ENCODE measurements at places on chromosomes 5 and 9.
A peak's percentile ranks its signal among the peaks of the same experiment; 100 is the strongest.

- peak; percentile 17 for DNase-seq
Measured at GRCh38 chr9:37639109-37639762, 11.5 kb upstream of the FRMPD1 start.

GRCh38 chr9:6630502-6631206 is 14.9 kb downstream of the GLDC start:
- no peak for DNase-seq

DNA sequence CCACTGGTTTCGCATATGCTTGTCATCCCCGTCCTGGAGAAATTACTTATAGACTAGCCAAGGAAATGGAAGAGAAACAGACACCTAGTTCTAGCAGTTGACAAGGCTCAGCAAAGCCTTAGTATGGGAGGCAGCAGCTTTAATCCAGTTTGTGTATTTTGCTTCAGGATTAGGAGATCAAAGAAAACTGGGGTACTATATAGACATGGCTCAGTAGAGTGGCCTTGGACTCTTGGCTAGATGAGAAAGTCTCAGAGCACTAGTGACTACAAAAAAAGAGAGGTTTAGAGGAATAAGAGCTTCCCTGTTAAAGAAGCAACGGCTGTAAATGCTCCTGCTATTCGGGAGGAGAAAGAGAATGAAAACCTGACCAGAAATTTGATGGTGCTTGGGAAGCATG is 349.1 kb downstream of the CTNND2 start:
- no peak for DNase-seq

- no peak for DNase-seq
Measured at GRCh38 chr5:154686490-154686889, 68.7 kb upstream of the LARP1 start.

DNA sequence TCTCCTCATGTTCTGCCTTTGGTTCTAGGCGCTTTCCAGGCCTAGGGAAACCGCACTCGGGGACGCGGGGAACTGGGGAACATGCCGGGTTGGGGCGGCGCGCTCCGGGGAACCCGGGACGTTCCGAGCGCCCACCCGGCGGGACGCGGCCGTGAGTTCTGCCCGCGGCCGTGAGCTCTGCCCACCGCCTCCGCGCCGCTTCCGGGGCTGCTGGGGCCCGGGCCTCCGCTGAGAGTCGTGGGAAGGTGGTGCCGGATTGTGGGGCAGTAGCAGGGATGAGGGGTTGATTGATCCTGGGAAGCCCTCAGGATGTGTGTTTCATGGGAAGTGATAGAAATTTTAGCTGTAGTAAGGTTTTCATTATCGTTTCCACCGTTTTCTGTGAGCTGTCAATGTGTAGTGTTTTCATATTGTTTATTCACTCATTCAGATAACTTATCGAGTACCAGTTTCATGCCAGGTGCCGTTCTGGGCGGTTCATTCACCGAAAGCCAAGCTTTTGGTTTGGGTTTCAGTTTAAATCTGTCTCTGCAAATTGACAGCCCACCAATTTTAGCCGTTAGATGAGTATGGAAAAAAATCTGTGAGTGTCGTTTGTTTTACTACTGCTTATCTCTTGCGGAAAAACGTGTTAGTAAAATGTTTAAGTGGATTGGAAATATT is 657 bp downstream of the MTRR start:
- no peak for DNase-seq

- peak; percentile 80 for DNase-seq
Measured at GRCh38 chr9:101311758-101312420, 72.9 kb downstream of the BAAT start.

GRCh38 chr5:177442066-177442826 is 4.4 kb upstream of the PRR7 start:
- no peak for DNase-seq

- no peak for DNase-seq
Measured at GRCh38 chr5:154364771-154365170, 81.0 kb upstream of the SAP30L start.

- no peak for DNase-seq
Measured at GRCh38 chr5:11420969-11421368, 483.3 kb downstream of the CTNND2 start.

GRCh38 chr5:73204332-73204731 is 31.3 kb downstream of the TMEM174 start:
- no peak for DNase-seq

- DNase-seq = no peak
Measured at GRCh38 chr5:123425431-123425830, 2.2 kb upstream of the CEP120 start.

- no peak for DNase-seq
Measured at GRCh38 chr9:16552252-16552651, 318.2 kb downstream of the BNC2 start.

GRCh38 chr5:74075501-74076484 is 449.8 kb downstream of the ARHGEF28 start:
- DNase-seq = no peak

- no peak for DNase-seq
Measured at GRCh38 chr5:1511651-1512540, 11.9 kb downstream of the LPCAT1 start.

- no peak for DNase-seq
Measured at GRCh38 chr9:37668116-37668601, 17.4 kb downstream of the FRMPD1 start.

GRCh38 chr5:112331892-112332291 is 87.2 kb downstream of the EPB41L4A start:
- no peak for DNase-seq

GRCh38 chr5:6279607-6280006 is 98.7 kb downstream of the MED10 start:
- DNase-seq = no peak

GRCh38 chr5:73204733-73205132 is 31.7 kb downstream of the TMEM174 start:
- no peak for DNase-seq

- no peak for DNase-seq
Measured at GRCh38 chr5:113433071-113433470, 1.7 kb downstream of the TSSK1B start.

DNA sequence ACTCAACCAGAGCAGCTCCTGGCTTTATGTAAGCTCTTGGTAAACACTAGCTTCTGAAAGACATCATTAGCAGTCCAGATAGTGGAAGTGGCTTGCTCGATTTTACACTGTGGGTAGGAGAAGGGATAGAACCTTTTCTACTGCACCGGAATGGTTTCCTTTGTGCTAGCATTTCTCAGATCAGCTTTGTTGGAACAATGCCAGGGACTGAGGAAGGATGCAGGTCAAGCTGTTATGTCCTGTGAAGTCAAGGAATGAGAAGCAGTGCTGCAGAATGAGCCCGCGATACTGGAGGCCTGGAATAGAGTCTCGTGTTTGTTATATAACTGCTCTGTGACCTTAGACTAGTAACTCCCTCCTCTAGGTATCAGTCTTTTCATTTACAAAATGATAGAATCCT is 233.6 kb downstream of the GABRB2 start:
- DNase-seq = no peak

DNA sequence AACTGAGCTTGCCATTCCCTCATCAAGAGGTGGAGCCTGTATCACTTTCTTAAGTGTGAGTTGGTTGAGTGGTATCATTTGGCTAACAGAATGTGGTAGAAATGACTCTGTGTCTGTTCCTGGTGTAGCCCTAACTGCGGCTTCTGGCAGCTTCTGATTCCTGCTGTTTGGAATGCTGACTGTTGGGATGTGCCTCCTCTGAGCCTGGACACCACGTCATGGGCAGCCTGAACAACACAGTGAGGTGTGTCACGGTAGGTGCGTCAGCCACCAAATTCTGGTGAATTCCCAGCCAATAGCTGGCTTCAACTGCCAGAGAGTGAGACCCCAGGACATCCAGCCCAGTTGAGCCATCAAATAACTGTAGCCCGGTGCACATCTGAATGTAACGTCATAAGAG is 6.1 kb upstream of the C9orf152 start:
- DNase-seq = peak; percentile 49

DNA sequence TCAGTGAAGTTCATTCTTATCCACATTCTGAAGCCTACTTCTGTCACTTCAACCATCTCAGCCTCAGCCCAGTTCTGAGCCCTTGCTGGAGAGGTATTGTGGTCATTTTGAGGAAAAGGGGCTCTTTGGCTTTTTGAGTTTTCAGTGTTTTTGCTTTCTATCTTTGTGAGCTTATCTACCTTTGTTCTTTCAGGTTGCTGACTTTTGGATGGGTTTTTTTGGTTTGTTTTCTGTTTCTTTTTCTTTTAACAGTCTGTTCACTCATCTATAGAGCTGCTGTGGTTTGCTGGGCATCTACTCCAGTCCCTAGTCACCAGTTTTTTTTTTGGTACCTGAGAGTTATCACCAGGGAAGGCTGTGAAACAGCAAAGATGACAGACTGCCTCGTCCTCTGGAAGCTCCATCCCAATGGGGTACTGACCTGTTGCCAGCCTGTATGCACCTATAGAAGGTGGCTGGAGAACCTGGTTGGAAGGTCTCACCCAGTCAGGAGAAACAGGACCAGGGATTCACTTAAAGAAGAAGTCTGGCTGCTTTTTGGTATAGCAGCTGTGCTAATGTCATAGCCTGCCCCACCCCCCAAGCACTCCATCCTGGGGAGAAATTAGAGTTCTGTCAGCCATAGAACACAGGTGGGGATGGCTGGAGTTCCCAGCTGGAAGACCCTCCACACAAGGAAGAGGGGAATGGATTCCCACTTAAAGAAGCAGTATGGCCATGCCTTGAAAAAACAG is 138.6 kb upstream of the TSLP start:
- no peak for DNase-seq

- DNase-seq = no peak
Measured at GRCh38 chr9:13127131-13127530, 152.4 kb downstream of the MPDZ start.

GRCh38 chr5:77995793-77996409 is 219.8 kb upstream of the TBCA start:
- no peak for DNase-seq

- no peak for DNase-seq
Measured at GRCh38 chr5:147635882-147636728, 126.2 kb upstream of the DPYSL3 start.

DNA sequence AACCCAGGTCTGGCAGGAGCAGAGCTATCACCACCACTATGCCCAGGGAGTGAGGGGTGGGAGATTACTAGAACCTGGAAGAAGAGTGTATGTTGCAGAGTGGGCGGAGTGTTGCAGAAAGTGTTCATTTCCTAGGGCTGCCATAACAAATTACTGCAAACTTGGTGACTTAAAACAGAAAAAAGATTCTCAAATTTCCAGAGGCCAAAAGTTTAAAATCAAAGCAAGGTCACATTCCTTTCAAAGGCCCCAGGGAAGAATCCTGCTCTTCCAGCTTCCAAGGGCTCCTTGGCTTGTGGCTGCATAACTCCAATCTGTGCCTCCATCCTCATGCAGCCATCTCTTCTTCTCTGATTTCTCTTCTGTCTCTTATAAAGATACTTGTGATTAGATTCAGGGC is 30.6 kb upstream of the SPINK4 start:
- no peak for DNase-seq

GRCh38 chr5:98933445-98934072 is 4.8 kb upstream of the CHD1 start:
- no peak for DNase-seq

- DNase-seq = no peak
Measured at GRCh38 chr5:131899686-131900085, 45.8 kb downstream of the MEIKIN start.

DNA sequence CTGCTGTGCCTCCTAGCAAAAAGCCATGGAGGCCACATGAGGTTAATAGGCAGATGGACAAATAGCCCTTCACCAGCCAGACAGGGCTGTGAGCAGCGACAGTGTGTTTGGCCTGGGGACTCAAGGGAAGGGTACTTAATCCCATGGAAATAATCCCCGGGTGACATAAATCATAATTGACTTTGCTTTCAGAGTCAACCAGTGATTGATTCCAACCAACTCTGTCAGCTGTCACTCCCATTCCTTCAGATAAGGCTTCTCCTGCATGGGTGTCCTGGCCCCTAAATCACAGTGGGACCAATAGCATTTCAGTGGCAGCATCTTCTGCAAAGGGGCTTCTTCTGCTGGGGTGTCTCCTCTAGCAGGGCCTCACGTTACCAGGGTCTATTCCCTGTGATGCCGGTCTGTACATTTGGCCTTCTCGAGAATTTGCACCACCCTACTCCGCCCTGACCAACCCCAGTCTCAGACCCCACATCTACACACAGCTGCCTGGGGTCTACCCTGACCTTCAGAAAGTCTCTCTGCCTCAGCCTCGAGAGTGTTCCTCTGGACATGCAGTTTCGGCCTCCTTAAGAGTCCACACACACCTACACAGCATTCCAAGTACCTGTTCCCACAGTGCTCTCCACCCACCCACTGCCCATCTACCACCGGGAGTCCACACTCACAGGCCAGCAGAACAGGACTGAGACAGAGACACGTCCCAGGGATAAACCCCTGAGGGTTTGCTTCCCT is 3.7 kb downstream of the CLTB start:
- DNase-seq = no peak
